Occipital lobe (tissue), 3 donors: ENCODE measurements at places on chromosomes 5 and 9. TPM values are rescaled to one million over a fixed set of nuclear protein-coding genes. Genes with fewer than 3 reads are reported as not detected.

FAM114A2 gene
- 26.2 TPM for total RNA-seq

SHC3 gene
- 51.5 TPM for total RNA-seq

PHF24 gene
- total RNA-seq: 25.6 TPM

KDM3B gene
- total RNA-seq: 84.1 TPM

PCDHB10 gene
- 13.1 TPM for total RNA-seq

FOXI1 gene
- not detected for total RNA-seq

IL17B gene
- total RNA-seq: not detected
